ENCODE measurements at places on chromosomes 5 and 9. TPM values are rescaled to one million over a fixed set of nuclear protein-coding genes. Genes with fewer than 3 reads are reported as not detected.

SPATA31A3 gene
- not detected for total RNA-seq

FBN2 gene
- 15.6 TPM for total RNA-seq

FAM221B gene
- total RNA-seq: not detected

NIPBL gene
- 17.1 TPM for total RNA-seq

SHOC1 gene
- total RNA-seq: 0.02 TPM

CEP120 gene
- 8.4 TPM for total RNA-seq

INSL4 gene
- 17.1 TPM for total RNA-seq

FAM170A gene
- not detected for total RNA-seq

CKMT2 gene
- not detected for total RNA-seq

SH3PXD2B gene
- total RNA-seq: 23.6 TPM

PFN3 gene
- total RNA-seq: not detected

C9 gene
- not detected for total RNA-seq

UNC5A gene
- 0.77 TPM for total RNA-seq

RAB3C gene
- not detected for total RNA-seq

PCDHA11 gene
- total RNA-seq: 0.07 TPM

CENPH gene
- total RNA-seq: 25.3 TPM

TAF11L10 gene
- total RNA-seq: not detected

POLR3G gene
- 15.3 TPM for total RNA-seq

ZNF883 gene
- total RNA-seq: 1.1 TPM

TLR4 gene
- 0.20 TPM for total RNA-seq

GALNT10 gene
- total RNA-seq: 110 TPM

ANKRD34B gene
- total RNA-seq: 0.05 TPM

ZNF300 gene
- total RNA-seq: 2.7 TPM

ACTL7B gene
- total RNA-seq: not detected

SLC46A2 gene
- total RNA-seq: not detected

TEK gene
- 0.18 TPM for total RNA-seq

SHISAL2B gene
- total RNA-seq: not detected

SLC28A3 gene
- 0.02 TPM for total RNA-seq

CDH12 gene
- not detected for total RNA-seq

ZNF366 gene
- total RNA-seq: not detected

ZDHHC11B gene
- total RNA-seq: 1.4 TPM

ASTN2 gene
- total RNA-seq: 4.4 TPM

LRRTM2 gene
- not detected for total RNA-seq

PFDN1 gene
- 89.0 TPM for total RNA-seq

DAB2IP gene
- 11.0 TPM for total RNA-seq

NOXA1 gene
- total RNA-seq: 1.4 TPM

TMOD1 gene
- total RNA-seq: 2.0 TPM

IFNA21 gene
- not detected for total RNA-seq

NTNG2 gene
- 0.57 TPM for total RNA-seq

PROB1 gene
- 0.12 TPM for total RNA-seq

PCDHGA1 gene
- total RNA-seq: 0.26 TPM

GFPT2 gene
- 62.3 TPM for total RNA-seq

FBP1 gene
- not detected for total RNA-seq

SCGB3A1 gene
- total RNA-seq: not detected

PALM2AKAP2 gene
- total RNA-seq: 0.51 TPM

BASP1 gene
- total RNA-seq: 226 TPM

SPOCK1 gene
- total RNA-seq: 24.2 TPM

NPDC1 gene
- 80.9 TPM for total RNA-seq

WNT8A gene
- total RNA-seq: not detected

PDCD1LG2 gene
- total RNA-seq: 0.25 TPM

PAPPA gene
- 33.9 TPM for total RNA-seq

CDH6 gene
- 0.12 TPM for total RNA-seq

TMC1 gene
- total RNA-seq: not detected

RGS3 gene
- total RNA-seq: 16.8 TPM

PCDHAC1 gene
- 1.5 TPM for total RNA-seq
